Ureter (tissue), 1 donor: ENCODE measurements at places on chromosomes 11 and 22. TPM values are rescaled to one million over a fixed set of nuclear protein-coding genes. Genes with fewer than 3 reads are reported as not detected.

GRCh38 chr22:44777364-44777755 lies 25.0 kb downstream of the ARHGAP8 start:
- no peak for DNase-seq

- no peak for DNase-seq
Measured at GRCh38 chr11:15493921-15494620, 379.3 kb downstream of the INSC start.

Gene NCAM1
- total RNA-seq = 26.7 TPM

Gene DBX1
- total RNA-seq = not detected
